Smooth muscle cell of the umbilical artery (primary cell): ENCODE measurements at places on chromosomes 6 and 20. TPM values are rescaled to one million over a fixed set of nuclear protein-coding genes. Genes with fewer than 3 reads are reported as not detected.

Gene FERMT1
- total RNA-seq: 3.0 and 10.9 TPM in 2 replicates

Gene OR2H2
- total RNA-seq: not detected in 2 replicates

Gene MOXD1
- total RNA-seq: 62.4 and 118 TPM in 2 replicates

Gene KLHDC3
- total RNA-seq: 46.9 and 69.5 TPM in 2 replicates

Gene SPDEF
- total RNA-seq: not detected in 2 replicates

Gene SLC32A1
- total RNA-seq: not detected in 2 replicates

Gene ADGB
- under 0.01 TPM in 1 of 2 replicates, not detected in the other for total RNA-seq

Gene SLC22A7
- total RNA-seq: not detected in 2 replicates

Gene GCNT2
- 0.09 TPM in 1 of 2 replicates, not detected in the other for total RNA-seq

Gene SOBP
- 4.2 and 4.8 TPM in 2 replicates for total RNA-seq

Gene MCCD1
- not detected in 2 replicates for total RNA-seq

Gene TGM3
- total RNA-seq: not detected in 2 replicates

Gene FNDC1
- 0.30 TPM in 1 of 2 replicates, not detected in the other for total RNA-seq

Gene CALHM6
- 0.42 and 2.1 TPM in 2 replicates for total RNA-seq

Gene RNASET2
- 34.8 and 61.5 TPM in 2 replicates for total RNA-seq

Gene NRSN1
- not detected in 2 replicates for total RNA-seq

Gene CEBPB
- 51.1 and 107 TPM in 2 replicates for total RNA-seq

Gene SNX9
- 26.7 and 38.0 TPM in 2 replicates for total RNA-seq

Gene GNRH2
- 0.59 TPM in 1 of 2 replicates, not detected in the other for total RNA-seq

Gene HSP90AB1
- 599 and 807 TPM in 2 replicates for total RNA-seq

Gene RSPO4
- total RNA-seq: not detected in 2 replicates

Gene ROMO1
- total RNA-seq: 62.5 and 200 TPM in 2 replicates

Gene STX11
- 0.59 and 1.2 TPM in 2 replicates for total RNA-seq

Gene CNPY3
- 58.5 and 60.9 TPM in 2 replicates for total RNA-seq

Gene HCRTR2
- not detected in 2 replicates for total RNA-seq

Gene MUC21
- total RNA-seq: not detected in 2 replicates

Gene OLIG3
- total RNA-seq: not detected in 2 replicates

Gene EYA4
- total RNA-seq: under 0.01 TPM in 1 of 2 replicates, not detected in the other

Gene KCNK5
- not detected in 2 replicates for total RNA-seq

Gene HLA-DRB1
- total RNA-seq: not detected in 2 replicates

Gene HLA-DQB1
- not detected in 2 replicates for total RNA-seq

Gene SLCO4A1
- under 0.01 and 1.5 TPM in 2 replicates for total RNA-seq

Gene TULP1
- not detected in 2 replicates for total RNA-seq

Gene DEFB124
- not detected in 2 replicates for total RNA-seq

Gene PAX1
- not detected in 2 replicates for total RNA-seq

Gene FOXA2
- not detected in 2 replicates for total RNA-seq

Gene CST5
- not detected in 2 replicates for total RNA-seq

Gene IL17F
- not detected in 2 replicates for total RNA-seq

Gene STXBP5
- 46.0 and 56.8 TPM in 2 replicates for total RNA-seq

Gene GID8
- total RNA-seq: 28.4 and 34.7 TPM in 2 replicates

Gene LPA
- total RNA-seq: not detected in 2 replicates

Gene MATN4
- total RNA-seq: not detected in 2 replicates

Gene COL11A2
- 0.30 and 0.37 TPM in 2 replicates for total RNA-seq

Gene BMP5
- not detected in 2 replicates for total RNA-seq

Gene HDGFL1
- total RNA-seq: not detected in 2 replicates

Gene C6orf163
- 0.59 and 2.3 TPM in 2 replicates for total RNA-seq

Gene SLC17A3
- not detected in 2 replicates for total RNA-seq

Gene PYGB
- total RNA-seq: 63.8 and 121 TPM in 2 replicates
